ENCODE measurements at places on chromosomes 5 and 9.
A peak's percentile ranks its signal among the peaks of the same experiment; 100 is the strongest.

DNA sequence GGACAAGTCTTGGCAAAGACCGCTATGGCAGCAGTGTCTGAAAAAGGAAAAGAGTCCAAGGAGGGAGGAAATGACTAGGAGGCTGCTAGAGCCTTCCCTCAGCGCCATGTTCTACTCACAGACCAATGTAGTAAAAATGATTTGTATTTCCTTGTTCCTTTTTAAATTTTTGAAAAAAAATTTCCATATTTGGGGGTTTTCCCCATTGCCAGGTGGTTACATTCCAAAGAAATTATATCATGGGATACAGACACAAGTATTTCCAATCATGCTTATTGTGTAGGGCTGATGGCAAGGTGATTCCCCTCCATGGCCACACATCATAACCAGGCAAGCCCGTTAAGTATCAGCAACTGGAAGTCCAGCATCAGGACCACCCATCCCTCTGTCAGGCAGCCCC is 138.2 kb downstream of the PIP5K1B start:
- no peak for DNase-seq

DNA sequence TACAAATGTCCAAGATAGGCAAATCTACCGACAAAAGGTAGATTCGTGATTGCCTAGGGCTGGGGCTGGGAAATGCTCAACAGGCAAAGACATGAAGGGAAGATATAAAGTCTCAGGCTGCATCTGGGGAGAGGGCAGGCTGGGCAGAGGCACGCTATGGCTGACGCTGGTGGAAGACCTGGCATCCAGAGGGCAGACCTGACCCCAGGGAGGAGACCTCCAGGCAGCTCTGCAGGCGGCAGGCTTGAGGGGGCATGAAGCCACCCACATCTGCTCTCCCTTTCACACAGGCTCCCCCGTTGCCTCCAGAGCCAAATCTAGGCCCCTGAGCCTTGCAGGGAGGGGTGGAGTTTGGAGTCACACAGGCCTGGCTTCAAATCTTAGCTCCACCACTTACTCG is 145.5 kb downstream of the PAX5 start:
- DNase-seq: no peak

GRCh38 chr5:120293796-120294195 is 170.3 kb upstream of the PRR16 start:
- DNase-seq: no peak

DNA sequence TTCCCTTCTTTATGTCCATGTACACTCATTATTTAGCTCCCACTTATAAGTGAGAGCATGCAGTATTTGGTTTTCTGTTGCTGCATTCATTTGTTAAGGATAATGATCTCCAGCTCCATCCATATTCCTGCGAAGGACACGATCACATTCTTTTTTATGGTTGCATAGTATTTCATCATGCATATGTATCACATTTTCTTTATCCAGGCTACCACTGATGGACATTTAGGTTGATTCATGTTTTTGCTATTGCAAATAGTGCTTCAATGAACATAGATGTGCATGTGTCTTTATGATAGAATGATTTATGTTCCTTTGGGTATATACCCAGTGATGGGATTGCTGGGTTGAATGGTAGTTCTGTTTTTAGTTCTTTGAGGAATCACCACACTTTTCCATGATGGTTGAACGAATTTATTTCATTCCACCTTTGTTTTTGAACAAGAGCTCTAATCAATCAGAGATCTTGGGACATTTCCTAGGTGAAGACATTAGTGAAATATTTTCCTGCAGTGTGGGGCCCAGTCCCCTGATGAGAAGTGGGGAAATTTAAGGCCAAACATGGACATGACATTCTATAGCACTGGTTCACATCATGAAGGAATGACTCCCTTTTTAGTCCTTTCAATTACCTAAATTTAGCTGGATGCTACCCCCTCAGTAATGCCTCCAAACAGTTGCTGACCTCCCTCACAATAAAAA is 7.1 kb upstream of the TEX48 start:
- no peak for DNase-seq

- no peak for DNase-seq
Measured at GRCh38 chr5:57828221-57828620, 345.6 kb upstream of the ACTBL2 start.

DNA sequence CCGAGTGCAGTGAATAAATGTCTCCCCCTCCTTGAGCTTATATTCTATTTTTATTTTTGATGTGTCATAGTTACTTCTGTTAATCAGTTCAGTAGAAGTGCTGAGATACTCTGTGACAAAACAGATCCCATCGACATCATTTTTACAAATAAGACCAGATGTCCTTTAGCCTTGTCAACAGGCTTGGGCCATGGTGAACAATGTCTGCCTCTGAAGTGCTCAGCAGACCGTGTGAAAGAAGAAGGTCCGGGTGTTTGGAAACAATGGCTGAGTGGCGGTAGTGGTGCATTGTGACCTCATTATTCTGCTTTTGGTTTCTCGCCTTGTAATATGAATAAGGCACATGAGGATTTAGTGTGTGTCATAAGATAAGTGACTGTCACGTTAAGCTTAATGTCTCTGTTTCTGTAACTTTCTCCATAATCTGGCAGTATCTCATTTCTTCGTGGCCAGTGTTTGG is 71.2 kb downstream of the SYK start:
- DNase-seq: no peak

GRCh38 chr9:126984969-126985368 is 70.4 kb downstream of the RALGPS1 start:
- peak; percentile 82 for DNase-seq

GRCh38 chr5:30113542-30113941 is 1079.9 kb upstream of the CDH6 start:
- no peak for DNase-seq

DNA sequence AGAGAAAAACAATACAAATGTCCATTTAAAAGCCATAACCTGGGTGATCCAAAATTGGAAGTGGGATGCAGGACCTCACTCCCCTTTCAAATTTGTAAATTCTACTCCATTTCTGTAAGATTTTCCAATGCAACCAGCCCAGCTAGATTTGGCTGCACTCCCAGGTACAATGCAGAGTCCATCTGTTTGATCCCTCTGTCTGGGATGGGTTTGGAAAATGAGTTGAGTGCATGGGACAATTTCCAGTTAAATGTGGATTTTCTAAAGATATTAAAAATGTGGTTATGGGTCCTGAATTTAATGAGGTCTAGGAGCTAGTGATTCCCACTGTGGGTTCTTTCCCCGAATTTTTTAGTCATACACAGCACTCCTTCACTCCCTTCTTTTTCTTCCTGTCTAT is 104.0 kb upstream of the ATP10B start:
- no peak for DNase-seq

GRCh38 chr5:134115806-134116175 is 1.3 kb downstream of the TCF7 start:
- no peak for DNase-seq

DNA sequence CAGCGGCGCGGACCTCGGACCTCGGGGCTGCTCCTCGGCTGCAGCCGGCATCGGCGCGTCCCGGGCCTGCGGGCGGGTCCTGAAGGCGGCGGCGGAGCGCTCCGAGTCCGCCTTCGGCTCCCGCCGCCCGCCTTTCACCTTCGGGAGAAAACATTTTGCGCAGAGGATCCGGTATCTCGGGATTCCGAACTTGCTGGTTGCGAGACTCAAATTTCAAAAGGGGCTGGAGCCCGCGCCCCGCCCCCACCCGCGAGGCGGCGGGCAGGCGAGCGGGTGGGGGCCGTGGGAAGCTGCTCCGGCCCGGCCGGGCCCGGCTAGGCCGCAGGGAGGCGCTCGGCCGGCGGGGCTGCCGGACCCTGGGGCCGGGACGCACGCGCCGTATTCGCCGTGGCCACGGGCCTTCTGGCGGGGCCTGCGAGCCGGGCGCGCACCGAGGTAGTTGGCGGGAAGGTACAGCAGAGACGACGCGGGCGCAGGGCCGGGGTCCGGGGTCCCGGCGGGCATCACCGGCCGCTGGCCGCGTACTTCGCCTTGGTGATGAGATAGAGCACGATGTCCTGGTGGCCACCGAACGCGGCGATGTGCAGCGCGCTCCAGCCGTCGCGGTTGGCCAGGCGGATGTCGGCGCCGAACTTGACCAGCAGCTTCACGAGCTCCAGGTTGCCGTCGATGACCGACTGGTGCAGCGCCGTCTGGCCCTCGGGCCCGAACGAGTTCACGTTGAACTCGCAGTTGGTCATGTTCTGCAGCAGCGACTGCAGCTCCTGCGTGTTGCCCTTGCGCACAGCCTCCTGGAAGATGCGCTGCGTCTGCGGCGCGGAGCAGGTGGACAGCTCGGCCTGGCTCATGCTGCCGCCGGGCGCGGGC is 757 bp downstream of the NRARP start:
- peak; percentile 69 for DNase-seq

DNA sequence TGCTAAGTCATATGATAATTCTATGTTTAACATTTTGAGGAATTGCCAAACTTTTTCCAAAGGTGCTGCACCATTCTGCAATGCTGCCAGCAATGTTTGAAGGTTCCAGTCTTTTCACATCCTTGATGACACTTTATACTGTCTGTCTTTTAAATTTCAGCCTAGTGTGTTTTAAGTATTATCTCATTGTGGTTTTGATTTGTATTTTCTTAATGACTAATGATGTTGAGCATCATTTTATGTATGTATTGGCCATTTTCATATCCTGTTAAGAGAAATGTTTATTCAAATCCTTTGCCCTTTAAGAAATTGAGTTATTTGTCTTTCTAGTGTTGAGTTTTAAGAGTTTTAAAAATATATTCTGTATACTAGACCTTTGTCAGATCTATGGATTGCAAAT is 5.0 kb upstream of the TEX48 start:
- DNase-seq: no peak

DNA sequence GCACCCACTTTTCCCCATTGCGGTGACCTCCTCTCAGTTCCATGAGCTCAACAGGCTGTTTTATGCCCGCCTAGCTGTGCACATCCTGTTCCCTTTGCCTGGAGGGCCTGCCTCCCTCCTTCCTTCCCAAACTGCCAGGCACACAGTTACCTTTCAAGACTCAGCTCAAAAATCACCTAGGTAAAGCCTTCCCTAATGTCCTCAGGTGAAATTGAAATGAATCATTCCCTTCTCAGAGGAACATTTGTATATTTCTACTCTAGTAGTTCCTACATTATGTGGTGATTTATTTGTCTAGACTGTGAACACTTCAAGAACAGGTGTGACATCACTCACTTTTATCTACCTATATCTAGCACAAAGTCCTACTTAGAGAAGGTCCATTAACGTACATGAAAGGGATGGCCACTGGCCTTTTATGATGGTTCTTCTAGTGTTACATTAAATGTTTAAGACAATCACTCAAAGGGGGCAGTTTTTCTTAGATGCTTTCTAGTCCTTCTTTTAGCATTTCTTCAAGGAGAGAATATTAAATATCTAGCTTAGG is 103.5 kb upstream of the EQTN start:
- no peak for DNase-seq
